Smooth muscle cell of bladder (primary cell): ENCODE measurements at places on chromosomes 2 and 18. TPM values are rescaled to one million over a fixed set of nuclear protein-coding genes. Genes with fewer than 3 reads are reported as not detected.

The MPV17 gene
- total RNA-seq = 59.4 and 68.0 TPM in 2 replicates

The SLC4A5 gene
- under 0.01 and 0.14 TPM in 2 replicates for total RNA-seq

The FOXI3 gene
- total RNA-seq = not detected in 2 replicates

The HOXD13 gene
- total RNA-seq = 0.09 and 0.28 TPM in 2 replicates

The PRKCE gene
- total RNA-seq = 11.1 and 11.4 TPM in 2 replicates

The NTSR2 gene
- under 0.01 TPM in 1 of 2 replicates, not detected in the other for total RNA-seq

The DNER gene
- 0.43 and 0.83 TPM in 2 replicates for total RNA-seq
